ENCODE measurements at places on chromosomes 6 and 20. TPM values are rescaled to one million over a fixed set of nuclear protein-coding genes. Genes with fewer than 3 reads are reported as not detected.
A peak's percentile ranks its signal among the peaks of the same experiment; 100 is the strongest.

DNA sequence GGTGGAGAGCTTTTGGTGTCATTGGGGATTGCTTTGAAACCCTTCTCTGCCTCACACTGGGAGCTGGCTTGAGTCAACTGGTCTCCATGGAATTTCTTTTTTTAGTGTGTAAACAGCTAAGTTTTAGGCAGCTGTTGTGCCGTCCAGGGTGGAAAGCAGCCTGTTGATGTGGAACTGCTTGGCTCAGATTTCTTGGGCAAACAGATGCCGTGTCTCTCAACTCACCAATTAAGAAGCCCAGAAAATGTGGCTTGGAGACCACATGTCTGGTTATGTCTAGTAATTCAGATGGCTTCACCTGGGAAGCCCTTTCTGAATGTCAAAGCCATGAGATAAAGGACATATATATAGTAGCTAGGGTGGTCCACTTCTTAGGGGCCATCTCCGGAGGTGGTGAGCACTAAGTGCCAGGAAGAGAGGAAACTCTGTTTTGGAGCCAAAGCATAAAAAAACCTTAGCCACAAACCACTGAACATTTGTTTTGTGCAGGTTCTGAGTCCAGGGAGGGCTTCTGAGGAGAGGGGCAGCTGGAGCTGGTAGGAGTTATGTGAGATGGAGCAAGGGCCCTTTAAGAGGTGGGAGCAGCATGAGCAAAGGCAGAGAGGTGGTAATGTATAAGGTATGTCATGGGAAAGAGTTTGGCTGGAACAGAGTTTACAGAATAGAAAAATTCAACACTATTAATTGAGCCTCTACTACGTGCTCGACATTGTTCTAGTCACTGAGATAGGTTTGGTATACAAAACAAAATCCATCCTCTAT, 31.2 kb downstream of the SRSF3 start:
- peak; percentile 77 for DNase-seq

DNA sequence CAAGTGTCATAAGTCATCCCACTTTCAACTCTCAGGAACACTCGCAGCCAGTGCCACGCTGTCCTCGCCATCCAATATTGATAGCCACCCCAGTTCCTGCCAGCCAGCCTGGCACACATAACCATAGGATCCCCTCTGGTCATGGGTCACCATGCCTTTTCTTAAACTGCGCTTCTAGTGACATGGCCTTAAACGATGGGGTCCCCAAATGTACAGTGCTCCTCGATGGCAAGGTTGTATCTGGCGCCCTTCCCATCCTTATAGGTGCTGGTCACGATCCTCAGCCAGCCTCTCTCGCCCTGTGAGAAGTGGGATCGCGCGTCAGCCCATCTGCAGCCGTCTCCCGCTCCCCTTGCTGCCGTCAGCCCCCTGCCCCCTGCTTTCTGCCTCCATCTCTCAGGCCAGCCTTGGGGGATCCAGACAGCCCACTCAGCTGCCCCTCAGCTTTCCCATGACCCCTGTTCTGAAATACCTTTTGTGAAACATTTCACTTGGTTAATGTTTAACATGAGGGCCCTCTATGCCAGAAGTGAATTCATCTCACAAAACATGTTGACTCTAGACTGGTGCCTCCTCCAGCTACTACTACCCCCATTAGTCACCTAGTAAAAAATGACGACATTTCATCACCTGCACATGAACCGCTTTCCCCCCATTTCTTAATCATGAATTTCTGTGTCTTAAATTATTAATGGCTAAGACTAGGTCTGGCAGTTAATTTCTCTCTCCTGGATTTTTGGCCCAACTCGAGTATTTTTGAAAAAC, 11.4 kb downstream of the CTSZ start:
- DNase-seq: no peak

BTN1A1 gene
- not detected for total RNA-seq

- no peak for DNase-seq
Measured at GRCh38 chr6:131787766-131788712, 19.8 kb upstream of the ENPP1 start.

LY6G6C gene
- total RNA-seq: not detected

GRCh38 chr6:157137501-157137900, 185.8 kb downstream of the TMEM242 start:
- DNase-seq: no peak

DNA sequence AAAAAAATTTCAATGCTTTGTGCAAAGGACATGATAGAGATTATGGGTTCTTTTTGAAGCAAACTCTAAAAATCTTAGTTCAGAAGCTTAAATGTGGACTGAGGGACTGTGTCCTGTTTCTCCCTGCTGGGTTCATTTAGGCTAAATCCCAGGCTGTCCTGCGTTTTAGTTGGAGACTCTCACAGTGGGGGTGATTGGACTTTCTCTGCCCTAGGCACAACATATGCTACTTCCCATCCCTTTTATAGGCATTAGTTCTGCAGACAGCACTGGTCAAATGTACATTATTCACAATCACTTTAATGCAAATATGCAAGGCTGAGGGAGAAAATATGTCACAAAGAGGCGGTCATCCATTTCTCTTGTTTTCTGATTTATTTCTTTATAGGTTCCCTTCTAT, 71.3 kb downstream of the TFAP2B start:
- no peak for DNase-seq

GPSM3 gene
- 7.5 TPM for total RNA-seq

ZC3H12D gene
- 0.56 TPM for total RNA-seq

RNF146 gene
- 43.0 TPM for total RNA-seq

DNA sequence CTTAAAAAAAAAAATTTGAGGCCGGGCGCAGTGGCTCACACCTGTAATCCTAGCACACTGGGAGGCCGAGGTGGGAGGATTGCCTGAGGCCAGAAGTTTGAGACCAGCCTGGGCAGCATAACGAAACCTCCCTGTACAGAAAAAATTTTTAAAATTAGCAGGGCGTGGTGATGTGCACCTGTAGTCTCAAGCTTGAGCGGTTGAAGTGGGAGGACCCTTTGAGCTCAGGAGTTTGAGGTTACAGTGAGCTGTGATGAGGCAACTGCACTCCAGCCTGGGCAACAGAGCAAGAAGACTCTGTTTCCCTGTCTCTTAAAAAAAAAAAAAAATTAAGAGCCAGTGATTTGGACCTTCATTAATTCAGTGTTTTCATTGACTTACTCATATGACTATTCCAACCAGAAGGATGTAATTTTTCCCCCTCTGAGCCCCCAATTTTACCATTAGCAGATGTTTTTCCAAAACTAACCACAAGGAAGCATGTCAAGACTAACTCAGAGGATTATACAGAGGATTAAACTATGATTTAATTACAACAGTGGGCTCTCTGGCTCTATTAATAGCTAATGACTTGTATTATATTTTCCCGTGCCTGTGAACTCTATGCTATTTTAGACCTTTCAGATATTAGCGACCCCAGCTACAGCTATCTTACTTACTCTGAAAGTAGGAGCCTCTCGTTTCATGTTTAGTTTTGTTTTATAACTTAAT, 75.1 kb downstream of the ARID1B start:
- DNase-seq: no peak

- DNase-seq: no peak
Measured at GRCh38 chr6:1424306-1424927, 35.0 kb downstream of the FOXF2 start.

DNA sequence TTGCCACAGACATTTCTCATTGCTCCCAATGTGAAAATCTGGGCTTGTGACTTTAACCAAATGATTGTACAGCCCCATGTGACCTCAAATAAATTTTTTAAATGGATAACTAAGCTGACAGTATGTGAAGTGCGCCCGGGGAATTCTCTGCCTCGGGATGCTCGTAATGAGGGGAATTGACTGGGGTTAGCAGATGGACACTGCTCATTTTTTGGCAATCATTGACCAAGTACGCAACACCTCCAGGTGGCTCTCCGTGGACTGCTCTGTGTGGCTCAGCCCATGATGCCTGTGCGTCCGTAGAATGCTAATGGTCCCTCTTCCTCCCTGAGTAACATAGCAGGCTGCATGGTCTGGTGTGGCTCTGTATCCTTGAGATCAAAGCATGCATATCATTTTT, 42.4 kb downstream of the FARS2 start:
- no peak for DNase-seq

CARMIL1 gene
- 18.5 TPM for total RNA-seq

TRAPPC3L gene
- total RNA-seq: 0.20 TPM

TSBP1 gene
- not detected for total RNA-seq

RIMS4 gene
- 1.4 TPM for total RNA-seq

GRCh38 chr20:34220561-34220960, 20.7 kb upstream of the ASIP start:
- no peak for DNase-seq

DNA sequence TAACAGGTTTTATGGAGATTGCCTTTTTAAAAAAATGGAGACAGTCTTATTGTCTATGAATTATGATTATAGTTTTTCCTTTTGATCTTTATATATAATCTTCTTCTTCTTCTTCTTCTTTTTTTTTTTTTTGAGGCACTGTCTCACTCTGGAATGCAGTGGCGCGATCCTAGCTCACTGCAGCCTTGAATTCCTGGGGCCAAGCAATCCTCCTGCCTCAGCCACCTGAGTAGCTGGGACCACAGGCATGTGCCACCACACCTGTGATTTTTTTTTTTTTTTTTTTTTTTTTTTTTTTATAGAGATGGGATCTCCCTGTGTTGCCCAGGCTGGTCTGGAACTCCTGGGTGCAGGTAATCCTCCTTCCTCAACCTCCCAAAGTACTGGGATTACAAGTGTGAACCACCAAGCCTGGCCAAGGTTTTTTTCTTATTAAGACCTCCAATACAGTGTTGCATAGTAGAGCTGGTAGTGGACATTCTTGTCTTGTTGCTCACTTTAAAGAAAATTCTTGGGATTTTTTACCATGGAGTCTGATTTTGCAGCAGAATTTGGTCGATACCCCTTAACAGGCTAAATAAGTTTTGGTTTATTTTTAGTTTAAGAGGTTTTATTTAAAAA, 46.5 kb downstream of the STK4 start:
- no peak for DNase-seq

GRCh38 chr6:116571683-116572000, 338 bp downstream of the RWDD1 start:
- no peak for DNase-seq

DNA sequence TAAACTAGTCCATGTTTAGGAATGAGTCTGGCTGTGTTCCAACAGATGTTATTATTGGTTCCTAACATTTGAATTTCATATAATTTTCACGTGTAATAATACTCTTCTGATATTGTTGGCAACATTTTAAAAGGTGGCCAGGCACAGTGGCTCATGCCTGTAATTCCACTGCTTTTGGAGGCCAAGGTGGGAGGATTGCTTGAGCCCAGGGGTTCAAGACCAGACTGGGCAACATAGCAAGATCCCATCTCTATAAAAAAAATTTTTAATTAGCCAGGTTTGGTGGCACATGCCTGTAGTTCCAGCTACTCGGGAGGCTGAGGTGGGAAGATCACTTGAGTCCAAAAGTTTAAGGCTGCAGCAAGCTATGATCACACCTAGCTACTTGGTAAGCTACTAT, 116.2 kb downstream of the MTHFD1L start:
- DNase-seq: no peak

GRCh38 chr6:35794536-35795452, 2.3 kb downstream of the CLPS start:
- no peak for DNase-seq

KHDC1L gene
- not detected for total RNA-seq

RIPPLY2 gene
- not detected for total RNA-seq

- DNase-seq: no peak
Measured at GRCh38 chr6:62516291-62517141, 230.5 kb upstream of the KHDRBS2 start.

DNA sequence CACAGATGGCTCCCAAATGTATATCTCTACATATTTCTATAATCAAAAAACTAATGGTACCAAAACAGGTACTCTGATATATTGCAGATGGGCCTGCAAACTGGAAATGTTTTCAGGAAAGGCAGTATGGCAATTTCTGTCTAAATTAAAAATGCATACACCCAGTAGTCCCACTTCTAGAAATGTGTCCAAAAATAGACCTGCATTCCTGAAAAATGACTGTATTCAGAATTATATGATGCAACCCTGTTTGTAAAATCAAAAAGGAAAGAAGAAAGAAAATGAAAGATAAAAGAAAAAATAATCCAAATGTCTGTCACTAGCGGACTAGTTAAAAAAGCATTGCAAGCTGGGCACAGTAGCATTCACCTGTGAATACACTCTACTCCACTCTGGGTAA, 12.9 kb upstream of the MICB start:
- no peak for DNase-seq

GRCh38 chr6:85186546-85187175, 263.2 kb upstream of the NT5E start:
- no peak for DNase-seq

DNA sequence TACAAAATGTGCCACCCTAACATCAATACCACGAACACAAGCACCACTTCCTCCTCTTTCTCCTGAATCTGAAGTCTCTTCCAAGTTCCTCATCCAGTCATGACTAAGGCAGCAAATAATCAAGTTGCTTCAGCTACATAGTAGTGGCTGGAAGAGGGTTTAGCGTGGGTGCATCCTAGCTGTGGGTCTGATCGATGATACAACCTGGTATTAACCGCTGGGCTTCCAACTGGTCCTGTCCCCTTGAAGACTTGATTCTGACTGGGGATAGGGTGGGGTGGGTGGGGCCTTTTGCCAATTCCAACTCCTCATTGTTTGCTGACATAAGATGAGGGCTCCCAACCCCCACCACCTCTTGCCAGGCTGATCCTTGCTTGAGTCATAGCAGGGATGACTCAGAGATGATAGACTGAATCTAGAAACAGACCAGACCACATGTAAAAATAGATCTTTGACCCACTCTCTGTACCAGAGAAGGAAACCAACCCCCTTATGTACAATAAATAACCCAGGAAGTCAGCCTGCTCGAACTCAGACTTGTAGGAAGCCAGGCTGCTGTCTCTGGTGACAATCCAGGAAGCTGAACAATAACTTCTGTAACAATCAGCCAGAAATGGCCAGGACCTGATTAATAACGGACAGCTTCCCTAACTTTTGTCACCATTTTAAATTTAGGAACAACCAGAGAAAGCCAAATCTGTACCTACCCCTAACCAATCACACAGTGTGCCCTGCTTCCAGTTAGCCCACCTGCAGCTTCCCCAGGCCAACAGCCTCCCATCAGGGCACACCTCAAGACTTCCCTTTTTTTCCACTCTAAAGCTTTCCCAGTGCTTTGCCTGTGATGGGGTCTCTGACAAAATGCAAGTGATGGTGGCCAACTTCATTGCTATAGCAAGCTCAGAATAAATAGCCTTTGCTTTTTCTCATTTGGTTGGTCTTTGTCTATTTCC, 68.9 kb upstream of the FAM184A start:
- DNase-seq: no peak

MTRF1L gene
- total RNA-seq: 44.4 TPM

RRAGD gene
- 109 TPM for total RNA-seq

IL17F gene
- total RNA-seq: not detected

GRCh38 chr6:27651371-27651732, 178.4 kb upstream of the ZNF184 start:
- no peak for DNase-seq

PMEPA1 gene
- 31.7 TPM for total RNA-seq

- no peak for DNase-seq
Measured at GRCh38 chr6:109339906-109340678, 42.2 kb downstream of the CD164 start.

DNA sequence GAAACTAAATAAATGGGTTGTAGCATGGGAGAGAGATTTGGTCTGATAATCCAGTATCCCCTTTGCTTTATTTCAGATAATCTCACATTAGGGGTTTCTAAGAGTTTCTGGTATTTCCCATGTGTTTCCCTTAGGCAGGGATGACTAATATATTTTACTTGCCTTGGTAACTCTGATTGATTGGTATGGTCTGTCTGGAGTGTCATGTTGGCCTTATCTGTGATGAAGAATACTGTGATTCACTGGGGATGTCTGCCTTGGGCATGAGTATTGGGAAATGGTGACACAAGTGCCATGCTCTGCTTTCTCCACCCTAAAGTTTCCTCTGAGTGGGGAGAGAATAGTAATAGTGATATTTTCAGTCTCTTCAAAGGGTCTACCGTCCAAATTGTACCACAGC, 10.1 kb downstream of the SLC22A2 start:
- DNase-seq: no peak
